Stimulated activated CD8-positive, alpha-beta memory T cell treated with anti-CD3 and anti-CD28 coated beads, Interleukin-15, amount 100 ng/mL, for 1 hour (primary cell): ENCODE measurements at places on chromosomes 13 and 19.

- no peak for DNase-seq
Observed at GRCh38 chr13:44905556-44905955, 83.7 kb downstream of the NUFIP1 start.

GRCh38 chr19:47430041-47430802 is 10.9 kb upstream of the MEIS3 start:
- DNase-seq, result no peak

DNA sequence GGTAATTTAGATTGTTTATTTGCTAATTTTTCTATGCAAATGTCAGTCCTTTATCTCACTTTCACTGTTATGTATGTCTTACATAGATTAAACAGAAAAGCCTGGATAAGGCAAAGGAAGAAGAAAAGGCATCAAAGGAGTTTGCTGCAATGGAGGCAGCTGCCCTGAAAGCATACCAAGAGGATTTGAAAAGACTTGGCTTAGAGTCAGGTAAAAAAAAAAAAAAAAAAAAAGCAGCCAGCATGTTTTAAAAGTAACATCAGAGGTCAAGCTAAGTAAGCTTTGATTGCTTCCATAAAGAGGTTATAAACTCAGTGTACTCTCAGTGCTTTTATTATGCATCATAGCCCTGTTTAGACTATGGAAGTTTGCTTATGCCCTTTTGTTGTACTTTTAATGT is 3.8 kb downstream of the WBP4 start:
- no peak for DNase-seq

GRCh38 chr13:48531416-48532255 is 1.2 kb downstream of the RCBTB2 start:
- DNase-seq, result no peak

DNA sequence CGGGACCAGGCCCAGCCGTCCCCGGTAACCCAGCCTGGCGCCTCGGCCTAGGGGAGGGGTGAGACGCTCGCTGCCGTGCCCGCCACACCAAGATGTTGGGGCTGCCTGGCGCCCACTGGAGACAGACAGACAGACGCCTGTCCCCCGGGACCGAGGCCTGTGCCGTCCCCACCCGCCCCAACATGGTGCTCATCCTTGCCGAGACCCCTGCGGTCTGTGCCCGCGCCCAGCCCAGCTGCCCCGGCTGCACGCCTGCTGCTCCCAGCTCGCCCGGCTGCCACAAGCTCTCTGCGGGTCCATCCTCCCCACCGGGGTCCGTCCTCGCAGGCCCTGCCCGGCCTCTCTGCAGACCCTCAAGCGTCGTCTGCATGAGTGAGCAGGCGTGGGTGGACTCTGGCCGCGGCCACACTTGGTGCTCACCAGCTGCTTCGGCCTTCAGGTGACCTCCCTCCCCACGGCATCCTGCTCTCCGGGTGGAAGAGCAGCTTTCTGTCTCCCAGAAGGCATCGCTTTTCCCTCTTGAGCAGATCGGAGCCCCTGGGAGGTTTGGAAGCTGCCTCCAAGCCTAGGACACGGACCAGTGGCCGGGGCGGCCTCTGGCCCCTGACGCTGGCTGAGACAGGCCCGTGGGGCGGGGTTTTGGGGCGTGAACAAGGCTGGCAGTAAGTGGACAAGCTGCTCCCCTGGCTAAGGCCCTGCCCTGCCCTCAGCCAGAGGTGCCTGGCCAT is 6.7 kb upstream of the TMPRSS9 start:
- DNase-seq, result no peak

DNA sequence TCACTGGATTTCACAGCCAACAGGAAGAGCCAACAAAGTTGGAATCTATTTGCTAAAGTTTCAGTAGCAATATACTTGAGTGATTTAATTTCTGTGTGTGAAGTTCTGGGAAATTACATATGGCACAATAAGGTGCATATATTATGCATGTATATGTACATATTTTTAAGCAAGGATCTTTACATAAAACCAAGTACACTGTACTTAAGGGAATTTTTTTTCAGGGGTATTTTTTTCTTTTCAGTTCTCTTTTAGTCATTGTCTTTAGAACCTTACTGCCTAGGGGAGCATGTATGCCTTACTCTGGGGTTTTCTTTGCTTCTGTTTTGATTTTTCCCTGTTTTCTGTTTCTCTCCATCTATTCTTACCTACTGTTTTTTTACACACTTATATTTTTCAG is 7.4 kb downstream of the RAP2A start:
- no peak for DNase-seq

GRCh38 chr13:80173224-80173623 is 167.7 kb downstream of the SPRY2 start:
- no peak for DNase-seq

GRCh38 chr13:37601648-37602440 is 3.3 kb upstream of the POSTN start:
- no peak for DNase-seq

DNA sequence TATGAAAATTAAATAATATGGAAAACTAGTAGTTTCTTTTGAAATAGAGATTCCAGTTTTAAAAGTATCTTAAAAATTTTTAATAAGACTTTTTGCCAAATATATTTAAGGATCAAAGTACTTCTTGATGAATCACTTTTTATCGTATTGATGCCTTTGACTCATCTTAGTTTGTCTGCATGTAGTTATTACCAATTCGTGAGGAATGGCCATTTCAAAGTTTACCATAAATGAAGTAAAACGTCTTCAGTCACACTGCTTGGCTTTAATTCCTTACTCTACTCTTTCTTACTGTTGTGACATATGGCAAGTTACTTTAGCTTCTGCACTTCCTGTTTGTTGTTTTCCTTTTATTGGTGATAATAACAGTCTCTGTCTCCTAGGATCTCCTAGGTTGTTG is 38.3 kb downstream of the NDFIP2 start:
- no peak for DNase-seq

- no peak for DNase-seq
Observed at GRCh38 chr13:30984620-30985019, 52.2 kb downstream of the TEX26 start.

- DNase-seq, result no peak
Observed at GRCh38 chr13:80923907-80924306, 583.0 kb upstream of the SPRY2 start.

DNA sequence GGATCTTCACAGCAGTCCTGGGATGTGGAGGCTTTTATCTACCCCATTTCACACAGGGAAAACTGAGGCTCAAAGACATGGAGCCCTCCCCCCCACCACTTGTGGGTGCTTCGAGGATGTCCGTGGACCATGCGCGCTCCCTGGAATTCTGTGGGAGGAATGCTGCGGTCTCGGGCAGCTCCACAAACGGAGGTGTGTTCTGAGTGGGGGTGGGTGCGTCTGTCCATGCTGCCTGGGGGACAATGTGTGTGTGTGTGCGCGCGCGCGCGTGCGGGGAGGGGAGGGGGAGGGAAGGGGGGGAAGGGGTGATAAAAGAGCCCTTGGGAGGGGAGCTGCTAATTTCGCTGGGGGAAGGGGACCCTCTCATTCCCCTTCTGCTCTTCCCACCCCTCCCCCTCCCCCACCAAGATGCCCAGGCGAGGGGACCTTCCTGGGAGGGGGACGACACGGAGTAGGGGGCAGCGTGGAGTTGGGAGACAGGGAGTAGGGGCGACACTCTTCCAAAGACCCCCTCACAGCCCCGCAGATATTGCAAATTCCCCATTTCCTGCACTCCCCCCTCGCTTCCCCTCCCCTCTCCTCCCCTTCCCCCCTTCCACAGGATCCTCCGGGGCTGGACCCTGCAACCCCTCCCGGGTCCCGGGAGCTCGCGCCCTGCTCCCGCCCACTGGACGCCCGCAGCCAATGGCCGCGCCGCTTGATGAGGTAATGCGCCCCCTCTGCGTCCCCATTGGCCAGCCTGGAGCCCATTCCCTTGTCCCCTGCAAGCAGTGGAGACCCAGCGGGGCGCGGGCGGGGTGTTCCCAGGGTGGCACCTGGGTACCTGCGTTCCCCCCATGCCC is 18.9 kb upstream of the ZNRF4 start:
- DNase-seq, result no peak
